ENCODE measurements at places on chromosomes 5 and 9.
A peak's percentile ranks its signal among the peaks of the same experiment; 100 is the strongest.

DNA sequence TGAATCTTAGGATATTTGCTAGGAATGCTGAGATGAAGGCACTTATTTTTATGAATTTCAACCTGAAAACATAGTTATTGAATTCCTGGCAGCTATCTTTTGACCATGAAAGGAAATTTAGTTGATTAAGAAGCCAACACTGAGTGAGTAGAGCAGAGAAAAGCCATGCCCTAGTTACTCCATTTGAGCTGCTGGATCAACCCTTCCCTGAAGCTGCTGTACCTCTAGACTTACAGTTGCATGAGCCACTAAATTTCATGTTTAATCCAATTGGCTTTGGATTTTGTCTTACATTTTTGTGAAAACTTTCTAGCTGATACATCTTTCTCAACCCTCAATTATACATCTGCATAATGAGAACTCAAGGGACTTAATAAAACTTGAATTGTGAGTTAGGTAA, 54.6 kb downstream of the CDC42SE2 start:
- DNase-seq, result no peak

DNA sequence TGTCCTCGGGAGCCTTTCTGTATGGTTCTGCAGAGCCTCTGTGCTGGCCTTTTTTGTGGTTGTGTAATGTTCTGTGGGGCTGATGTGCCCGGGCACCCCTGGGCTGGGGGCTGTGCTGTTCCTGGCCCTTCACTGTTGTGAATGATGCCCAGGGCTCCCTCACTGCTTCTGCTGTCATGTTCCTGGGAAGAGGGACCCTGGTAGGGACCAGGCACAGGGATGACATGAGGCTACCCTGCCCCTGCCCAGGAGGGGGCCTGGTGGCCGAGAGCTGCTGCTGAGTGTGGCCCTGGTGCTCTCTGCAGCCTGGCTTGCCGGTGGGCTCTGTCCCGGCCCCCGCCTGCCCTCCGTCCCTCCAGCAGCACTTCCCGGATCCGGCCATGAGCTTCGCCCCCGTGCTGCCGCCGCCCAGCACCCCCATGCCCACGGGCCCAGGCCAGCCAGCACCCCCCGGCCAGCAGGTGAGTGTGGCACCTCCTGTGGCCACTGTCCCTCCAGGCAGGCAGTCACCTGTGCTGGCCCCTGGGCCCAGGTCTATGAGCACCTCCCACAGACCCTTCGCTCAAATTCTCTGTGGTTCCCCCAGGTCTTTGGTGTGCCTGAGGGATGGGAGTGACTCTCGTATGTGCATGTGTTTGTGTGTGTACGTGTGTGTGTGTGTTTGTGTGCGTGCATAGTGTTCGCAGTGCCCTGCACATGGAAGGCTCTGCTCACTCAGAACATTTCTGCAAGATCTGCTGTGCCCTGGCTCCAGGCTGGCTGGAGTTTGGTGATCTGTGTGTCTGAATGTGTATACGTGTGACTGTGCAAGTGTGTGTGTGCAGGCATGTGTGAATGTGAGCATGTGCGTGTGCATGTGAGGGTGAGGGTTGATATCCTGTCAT, 72.3 kb downstream of the WNK2 start:
- no peak for DNase-seq

GRCh38 chr5:151678713-151679112, 8.0 kb downstream of the SPARC start:
- DNase-seq, result no peak

GRCh38 chr5:179806250-179807048, at the start of gene MGAT4B:
TSS of gene MGAT4B (minus strand) at chr5:179806866. CDS start at chr5:179806583, 283 bp downstream.
- DNase-seq, result peak; percentile 39

DNA sequence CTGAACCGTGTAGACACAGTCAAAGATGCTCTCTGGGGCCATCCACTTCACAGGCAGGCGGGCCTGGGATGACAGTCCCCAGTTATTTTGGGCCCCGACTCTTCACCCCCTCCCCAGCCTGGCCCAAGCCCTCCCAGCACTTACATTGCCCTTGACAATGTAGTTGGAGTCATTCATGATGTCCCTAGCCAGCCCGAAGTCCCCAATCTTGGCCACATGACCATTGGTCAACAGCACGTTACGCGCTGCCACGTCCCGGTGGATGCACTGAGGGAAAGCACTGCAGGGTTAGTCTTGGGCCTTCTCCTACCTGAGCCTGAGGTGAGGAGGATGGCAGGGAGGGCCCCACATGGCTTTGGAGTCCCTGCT, 30.3 kb downstream of the CSF1R start:
- no peak for DNase-seq

DNA sequence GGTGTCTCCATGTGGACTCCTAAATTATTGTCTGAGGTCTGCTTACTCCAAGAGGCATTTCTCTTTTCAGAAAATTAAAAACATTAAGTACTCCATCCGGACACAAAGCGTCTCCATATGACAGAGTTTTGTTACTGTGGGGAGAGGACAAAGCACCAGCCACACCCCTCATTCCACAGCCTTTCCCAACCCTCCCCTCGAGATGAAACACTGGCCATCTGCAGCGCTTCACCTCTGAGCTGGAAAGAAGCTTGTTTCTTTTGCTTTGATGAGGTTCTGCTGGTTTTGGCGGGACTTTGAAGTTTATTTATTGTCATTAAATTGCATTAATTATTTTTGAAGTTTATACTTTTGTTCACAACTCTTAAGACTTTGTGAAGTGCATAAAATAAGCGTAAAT, 27.6 kb upstream of the NKD2 start:
- no peak for DNase-seq

- no peak for DNase-seq
Measured at GRCh38 chr9:113298311-113298710, 4.9 kb downstream of the RNF183 start.

DNA sequence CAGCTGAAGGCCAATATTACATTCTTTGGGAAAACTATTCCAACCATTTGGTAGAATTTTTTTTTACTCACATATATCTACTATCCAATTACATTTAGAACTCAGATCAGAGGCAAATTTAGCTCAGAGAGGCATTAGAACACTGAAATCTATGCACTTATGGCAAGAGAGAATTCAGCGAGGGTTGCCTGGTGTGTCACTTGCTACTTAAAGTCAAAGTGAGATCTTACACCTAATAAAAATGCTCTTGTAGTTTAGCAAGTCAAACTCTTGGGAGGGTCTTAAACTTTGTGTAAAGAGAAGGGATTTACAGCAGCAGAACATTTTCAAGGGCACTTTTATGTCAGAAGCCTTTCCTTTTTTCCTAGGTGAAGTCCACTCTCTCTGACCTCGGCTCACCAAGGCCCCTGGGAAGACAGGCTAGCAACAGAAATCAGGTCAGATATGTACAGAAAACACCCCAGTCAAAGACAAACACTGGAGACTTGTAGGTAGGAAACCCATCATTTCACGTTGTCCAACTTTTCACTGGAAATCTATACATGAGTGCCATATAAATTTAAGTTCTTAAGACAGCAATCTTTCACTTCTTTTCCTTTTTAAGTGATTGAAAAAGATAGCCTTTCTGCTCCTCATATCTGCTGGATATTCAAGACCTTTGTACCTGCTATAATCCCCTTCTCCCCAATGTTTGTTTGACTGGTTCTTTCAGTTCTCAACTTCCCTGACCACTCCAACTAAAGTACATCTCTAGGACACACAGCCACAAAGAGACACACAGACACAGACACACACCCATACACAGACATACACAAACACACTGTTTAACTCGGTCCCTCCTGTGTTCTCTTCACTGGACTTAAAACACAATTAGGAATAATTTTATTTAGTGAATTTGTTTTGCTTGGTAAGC, 635.8 kb downstream of the PDE4D start:
- DNase-seq, result no peak

GRCh38 chr9:75669721-75670120, 220.8 kb upstream of the PCSK5 start:
- DNase-seq, result no peak

DNA sequence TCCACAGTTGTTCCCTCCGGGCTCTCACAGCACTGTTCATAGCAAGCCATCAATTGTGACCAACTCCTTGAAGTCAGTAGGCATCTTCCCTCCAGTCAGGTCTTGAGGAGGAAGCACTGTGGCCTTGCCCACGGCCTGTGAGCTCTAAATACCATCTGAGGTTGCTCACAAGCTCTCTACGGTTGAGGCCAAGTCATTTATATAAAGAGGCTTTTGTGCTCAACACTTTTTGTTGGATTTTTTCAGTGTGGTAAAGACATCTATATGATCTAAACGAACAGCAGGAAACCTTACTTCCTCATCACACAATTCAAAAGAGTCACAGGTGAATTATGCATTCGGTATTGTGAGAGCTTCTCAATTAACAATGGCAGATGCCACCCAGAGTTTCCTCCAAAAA, 97.3 kb downstream of the ZNF462 start:
- no peak for DNase-seq

GRCh38 chr9:2180704-2181103, 165.6 kb downstream of the SMARCA2 start:
- DNase-seq, result no peak

DNA sequence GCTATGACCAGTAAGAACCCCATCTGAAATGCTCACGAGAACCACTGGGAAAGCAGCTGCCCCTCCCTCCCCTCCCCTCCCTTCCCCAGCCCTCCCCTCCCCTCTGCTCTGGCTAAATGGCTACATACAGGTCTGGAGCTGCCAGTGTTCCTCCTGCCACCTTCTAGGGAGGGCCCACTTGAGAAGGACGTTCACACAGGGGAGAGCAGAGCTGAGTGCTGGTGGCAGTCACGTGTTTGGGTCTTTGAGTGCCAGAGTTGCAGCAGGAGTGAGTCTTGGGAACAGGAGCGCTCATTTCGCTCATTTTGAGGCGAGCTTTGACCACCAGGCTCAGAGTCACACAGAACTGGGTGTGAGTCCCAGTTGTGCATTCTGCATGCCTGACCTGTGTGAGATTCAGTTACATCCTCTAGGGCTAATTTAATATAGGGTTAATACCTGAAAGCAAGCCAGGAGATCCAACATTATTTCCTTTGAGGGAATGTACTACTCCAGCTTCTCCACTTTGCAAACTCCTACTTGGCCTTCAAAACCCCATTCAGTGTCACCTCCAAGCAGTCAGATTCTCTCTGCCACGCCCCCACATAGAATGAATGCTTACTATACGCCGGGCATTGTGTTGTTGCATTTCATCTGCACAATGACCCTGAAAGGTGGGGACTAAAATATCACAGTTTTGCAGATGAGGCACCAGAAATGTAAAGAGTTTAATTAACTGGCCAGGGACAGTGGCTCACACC, 25.1 kb downstream of the CPLX2 start:
- no peak for DNase-seq

- DNase-seq, result no peak
Measured at GRCh38 chr5:178403956-178404600, 171.5 kb upstream of the PHYKPL start.

GRCh38 chr9:129338724-129339430, 160.8 kb upstream of the IER5L start:
- no peak for DNase-seq

- DNase-seq, result no peak
Measured at GRCh38 chr9:126636983-126637798, 23.5 kb downstream of the LMX1B start.

- no peak for DNase-seq
Measured at GRCh38 chr5:115414406-115415142, 118.1 kb upstream of the CCDC112 start.
